ENCODE measurements at places on chromosomes 3 and 15. TPM values are rescaled to one million over a fixed set of nuclear protein-coding genes. Genes with fewer than 3 reads are reported as not detected.

- DNase-seq: peak; percentile 99
Measured at GRCh38 chr3:16264708-16265454, at the start of the genes DPH3 and OXNAD1. Gene DPH3, minus strand, starts transcription at chr3:16264943. Its CDS starts 67 bp downstream, at chr3:16264876. Gene OXNAD1, plus strand, starts transcription at chr3:16265212. Its CDS starts 5,741 bp downstream, at chr3:16270953.

- peak; percentile 66 for DNase-seq
Measured at GRCh38 chr3:71444028-71444860, 139.3 kb downstream of the FOXP1 start.

DNA sequence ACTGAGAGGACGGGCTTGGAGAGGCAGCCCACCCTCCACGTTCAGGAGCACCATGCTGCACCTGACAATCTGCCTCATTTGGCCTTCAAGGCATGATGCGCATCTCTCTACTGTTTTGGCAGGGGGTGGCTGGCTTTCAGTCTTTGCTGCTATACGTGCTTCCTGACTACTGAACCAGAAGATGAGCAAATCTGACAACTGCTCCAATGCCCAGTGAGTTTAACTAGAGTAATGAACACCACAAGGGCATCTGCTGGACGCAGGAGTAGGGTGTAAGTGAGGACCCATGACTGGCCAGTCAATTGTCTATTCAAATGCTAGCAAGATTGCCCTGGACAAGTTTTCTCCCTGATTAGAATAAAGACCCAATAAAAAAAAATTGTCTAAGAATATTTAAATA lies 335.7 kb downstream of the MAGI1 start:
- DNase-seq: no peak

Gene RASGRP1
- total RNA-seq: not detected

- DNase-seq: no peak
Measured at GRCh38 chr3:142950972-142951371, 12.5 kb downstream of the PAQR9 start.

GRCh38 chr3:190545191-190545590 lies 31.3 kb downstream of the IL1RAP start:
- no peak for DNase-seq

DNA sequence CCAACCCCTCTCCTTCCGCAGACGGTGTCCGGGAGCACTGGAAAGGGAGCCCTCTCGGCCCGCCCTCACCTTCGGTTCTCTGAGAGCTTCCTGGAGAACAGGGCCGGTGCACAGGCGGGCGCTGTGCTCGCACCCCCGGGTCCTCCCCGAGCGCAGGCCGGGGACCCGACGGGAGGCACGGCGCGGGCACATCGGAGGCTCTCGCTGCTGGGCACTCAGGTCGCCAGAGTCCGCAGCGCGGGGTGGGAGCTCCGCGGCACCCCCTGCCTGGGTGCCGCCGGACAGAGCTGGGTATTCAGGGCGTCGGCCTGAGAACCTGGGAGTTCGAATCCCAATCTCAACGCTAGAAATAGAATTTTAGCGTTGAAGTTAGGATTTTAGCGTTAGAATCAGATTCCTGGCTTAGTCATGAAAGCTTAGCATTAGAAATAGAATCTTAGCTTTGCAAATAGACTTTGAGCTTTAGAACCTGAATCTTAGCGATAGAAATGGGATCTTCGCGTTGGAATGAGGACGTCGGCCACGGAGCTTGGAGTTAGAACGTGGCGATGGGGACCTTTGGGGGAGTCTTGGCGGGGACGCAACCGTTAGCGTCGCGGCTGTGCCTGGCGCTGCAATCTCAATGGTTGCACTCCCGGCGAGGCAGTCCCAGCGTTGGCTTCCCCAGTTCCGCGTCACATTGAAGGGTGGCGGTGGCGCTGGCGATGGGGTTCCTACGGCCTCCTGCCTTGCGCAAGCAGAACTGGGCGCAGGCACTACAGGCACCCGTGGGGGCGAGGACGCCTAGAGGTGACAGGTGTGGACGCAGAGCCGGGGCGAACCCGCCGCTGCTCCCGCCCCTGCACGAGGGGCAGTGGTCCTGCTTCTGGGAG lies 549 bp downstream of the TRH start:
- DNase-seq: no peak

- no peak for DNase-seq
Measured at GRCh38 chr3:14376348-14377043, 25.9 kb upstream of the SLC6A6 start.

DNA sequence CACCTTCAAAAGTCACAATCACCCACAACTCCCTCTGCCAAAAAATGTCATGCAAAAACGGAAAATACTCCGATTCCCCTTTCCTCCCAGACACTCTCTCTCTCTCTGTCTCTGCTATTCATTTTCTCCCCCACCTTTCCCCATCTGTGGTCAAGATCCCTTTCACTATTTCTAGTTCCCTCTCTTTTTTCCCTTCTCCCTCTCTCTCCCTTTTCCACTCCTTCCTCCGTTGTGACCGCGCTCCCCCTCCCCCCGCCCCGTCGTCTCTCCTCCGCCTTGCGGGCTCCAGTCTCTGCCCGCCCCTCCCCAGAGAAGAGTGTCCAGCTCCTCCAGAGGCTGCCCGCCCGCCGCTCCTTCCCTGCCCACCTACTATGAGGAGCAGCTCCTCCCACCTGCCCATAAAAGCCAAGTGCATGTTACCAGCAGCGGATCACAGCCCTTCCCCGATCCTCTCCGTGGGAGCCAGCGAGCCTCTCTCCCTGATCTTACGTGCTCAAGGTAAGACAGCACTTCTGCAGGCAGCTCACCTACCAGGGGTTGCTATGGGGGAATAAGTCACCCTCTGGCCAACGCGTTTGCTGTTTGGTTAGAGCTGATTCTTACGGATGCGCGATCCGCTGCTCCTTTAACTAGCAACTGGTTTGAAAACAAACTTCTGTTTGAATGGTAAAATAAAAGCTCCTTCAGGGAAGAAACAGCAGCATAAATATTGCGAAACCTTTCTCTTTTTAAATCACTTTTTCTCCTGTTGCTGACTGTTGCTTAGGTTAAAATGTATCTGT lies at the start of gene COL8A1:
TSS of gene COL8A1 (plus strand) at position 428 of the 782 bp plus-strand sequence. CDS start 152,089 bp downstream, outside the sequence.
- peak; percentile 71 for DNase-seq

DNA sequence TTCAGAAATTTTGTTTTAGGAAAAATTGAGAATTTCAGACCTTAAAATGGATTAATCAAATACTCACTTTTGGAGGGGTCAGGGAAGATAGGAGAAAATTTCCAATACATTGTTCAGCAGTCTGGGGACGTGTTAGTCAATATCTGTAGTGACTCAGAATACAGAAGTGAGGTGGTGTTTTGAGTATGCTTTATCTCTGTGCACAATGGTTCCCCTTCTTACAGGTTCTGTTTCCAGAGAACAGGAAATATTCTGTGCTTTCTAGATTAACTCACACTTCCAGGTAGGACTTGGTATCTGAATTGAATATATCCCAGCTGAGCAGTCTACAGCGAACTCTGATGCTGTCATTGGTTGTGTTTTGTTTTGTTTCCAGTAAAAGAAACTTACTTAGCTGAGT lies 30.7 kb upstream of the CCDC54 start:
- DNase-seq: no peak

DNA sequence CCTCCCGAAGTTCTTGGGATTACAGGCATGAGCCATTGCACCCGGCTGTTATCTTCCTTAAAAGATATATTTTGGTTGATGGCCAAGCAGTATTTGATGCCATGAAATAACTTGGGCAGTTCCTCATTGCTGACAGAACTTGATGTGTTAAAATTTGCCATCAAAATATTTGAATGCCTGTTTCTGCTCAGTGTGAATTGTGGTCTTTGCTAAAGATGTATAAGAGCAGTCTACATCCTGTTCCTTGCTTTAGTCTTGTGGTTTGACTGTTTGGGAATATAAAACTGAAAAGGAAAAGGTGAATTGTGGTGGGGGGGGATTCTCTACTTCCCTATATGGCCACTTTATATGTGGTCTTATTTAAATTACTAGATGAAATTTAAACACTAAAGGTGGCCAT lies 14.0 kb downstream of the TRIM71 start:
- DNase-seq: no peak

DNA sequence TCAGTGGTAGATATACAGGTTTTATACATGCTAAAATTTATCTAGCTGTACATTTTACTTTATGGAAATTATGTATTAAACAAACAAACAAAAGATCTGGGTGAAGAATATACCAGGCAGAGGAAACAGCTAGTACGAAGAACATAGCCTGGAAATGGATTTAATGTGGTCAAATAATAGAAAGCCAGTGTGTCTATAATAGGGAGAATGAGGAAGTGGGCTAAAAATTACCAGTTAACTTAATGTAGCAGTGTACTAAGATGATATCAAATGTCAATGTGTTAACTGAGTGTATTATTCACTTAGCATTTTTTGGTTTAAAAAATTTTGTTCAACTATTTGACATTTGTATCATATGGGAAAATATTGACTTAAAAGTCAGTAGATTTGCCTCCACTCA lies 22.8 kb upstream of the SLC15A2 start:
- no peak for DNase-seq

DNA sequence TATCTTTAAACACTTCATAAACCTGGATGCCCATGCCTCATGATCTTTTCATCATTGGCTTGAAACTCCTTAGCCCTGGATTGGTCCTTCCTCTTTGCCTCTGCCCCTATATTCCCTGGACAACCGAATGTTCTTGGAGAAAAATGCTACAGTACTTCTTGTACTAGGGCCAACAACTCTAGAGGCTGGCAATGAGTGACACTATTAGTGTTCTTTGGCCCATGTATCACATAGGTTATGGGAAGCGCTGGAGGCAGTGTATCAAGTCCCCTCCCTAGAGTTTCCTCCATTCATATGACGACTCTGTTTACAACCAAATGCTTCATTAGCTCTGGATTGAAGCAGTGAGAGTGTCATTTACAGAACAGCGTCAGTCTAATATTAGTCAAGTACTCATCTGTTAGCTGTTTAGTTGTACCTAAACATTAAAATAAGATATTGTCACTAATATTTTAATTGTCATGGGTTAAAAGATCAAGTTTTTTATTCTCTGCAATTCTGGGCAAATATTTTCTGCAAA lies 66.4 kb upstream of the MYO5C start:
- DNase-seq: no peak

- no peak for DNase-seq
Measured at GRCh38 chr3:65196663-65197062, 508.9 kb upstream of the ADAMTS9 start.

DNA sequence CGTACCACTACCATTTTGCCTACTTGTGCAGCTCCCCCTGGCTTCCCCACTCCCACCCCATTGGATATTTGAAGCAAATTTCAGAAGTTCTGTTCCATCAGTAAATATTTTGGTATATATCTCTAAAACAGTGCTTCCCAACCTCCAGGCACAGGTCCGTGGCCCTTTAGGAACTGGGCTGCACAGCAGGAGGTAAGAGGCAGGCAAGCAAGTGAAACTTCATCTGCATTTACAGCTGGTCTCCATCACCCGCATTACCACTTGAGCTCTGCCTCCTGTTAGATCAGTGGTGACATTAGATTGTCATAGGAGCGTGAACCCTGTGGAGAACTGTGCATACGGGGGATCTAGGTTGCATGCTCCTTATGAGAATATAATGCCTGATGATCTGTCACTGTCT lies 97.2 kb upstream of the LRRFIP2 start:
- DNase-seq: no peak

- no peak for DNase-seq
Measured at GRCh38 chr15:89419370-89419984, 76.9 kb downstream of the RHCG start.

Gene PLS1
- 5.2 TPM for total RNA-seq

DNA sequence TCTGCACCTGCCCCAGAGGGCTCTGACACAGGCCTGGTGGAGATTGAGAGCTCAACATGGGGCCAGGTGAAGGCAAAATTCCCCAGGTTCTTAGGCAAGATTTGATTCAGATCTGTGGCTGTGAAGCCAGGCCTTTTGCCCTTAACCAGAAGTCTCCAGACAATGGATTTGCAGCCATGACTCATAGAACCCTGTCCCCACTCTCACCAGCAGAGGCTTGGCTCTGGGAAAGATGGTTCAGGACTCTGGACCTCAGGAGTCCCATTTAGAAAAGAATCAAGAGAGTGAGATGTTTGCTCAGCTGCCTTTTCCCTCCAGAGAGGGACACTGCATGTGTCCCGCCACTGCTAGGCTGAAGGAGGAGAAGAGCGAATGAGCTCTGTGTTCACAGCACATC lies 361.4 kb upstream of the ICE2 start:
- peak; percentile 51 for DNase-seq

Gene CISH
- total RNA-seq: not detected

Gene ARHGEF26
- total RNA-seq: 12.0 TPM

Gene SLC22A14
- not detected for total RNA-seq

DNA sequence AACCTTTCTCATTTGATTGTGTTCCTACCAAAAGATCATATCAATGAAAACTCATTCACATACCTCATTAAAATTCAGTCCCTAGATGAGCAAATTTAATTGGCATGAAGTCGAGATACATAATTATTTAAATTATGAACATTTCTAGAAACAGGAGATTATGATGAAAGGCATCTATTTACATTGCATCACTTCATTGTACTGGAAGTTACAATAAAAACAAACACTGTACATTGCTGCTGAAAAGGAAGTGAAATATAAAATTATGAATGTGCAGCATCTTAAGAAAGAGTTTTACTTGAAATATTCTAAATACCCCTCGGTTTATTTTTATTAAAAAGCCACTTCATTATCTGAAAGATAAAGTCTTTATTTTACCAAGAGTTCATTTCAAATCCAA lies 163.4 kb upstream of the ZNF385D start:
- DNase-seq: no peak

GRCh38 chr15:79965846-79966630 lies 5.0 kb downstream of the BCL2A1 start:
- DNase-seq: no peak

DNA sequence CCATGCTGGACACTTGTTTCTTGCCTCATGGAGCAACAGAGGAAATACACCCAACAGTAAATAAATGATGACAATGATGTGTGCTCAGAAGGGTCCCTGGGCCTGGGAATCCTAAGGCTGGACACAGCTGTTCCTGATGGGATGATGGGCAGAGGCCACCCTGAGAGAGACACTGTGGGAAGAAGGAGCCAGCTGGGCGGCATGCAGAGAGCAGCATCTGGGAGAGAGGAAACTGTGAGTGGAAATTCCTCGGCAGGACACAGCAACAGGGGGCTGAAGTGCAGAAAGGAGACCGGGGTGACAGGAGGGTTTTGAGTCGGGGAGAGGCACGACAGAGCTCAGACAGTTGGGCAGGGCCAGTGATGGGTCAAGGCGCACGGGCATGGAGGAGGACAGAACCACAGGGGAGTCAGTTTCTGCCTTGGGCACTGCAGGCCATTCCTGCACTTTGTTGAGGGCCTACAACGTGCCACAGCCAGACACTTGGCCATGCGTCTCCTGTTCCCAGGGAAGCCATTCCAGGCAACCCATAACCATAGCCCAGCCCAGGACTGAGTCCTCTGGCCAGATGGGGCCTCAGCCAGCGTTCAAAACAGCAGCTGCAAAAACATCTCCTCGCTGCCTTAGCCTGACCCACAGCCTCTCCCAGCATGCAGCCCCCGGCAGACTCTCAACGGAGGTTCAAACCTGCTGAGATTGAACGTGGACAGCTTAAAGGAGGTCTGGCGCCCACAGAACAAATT lies 36.7 kb upstream of the SLC6A1 start:
- no peak for DNase-seq

GRCh38 chr15:38782156-38782555 lies 217.5 kb upstream of the RASGRP1 start:
- no peak for DNase-seq
